LoVo (cell line): ENCODE measurements at places on chromosomes 2 and 18.

DNA sequence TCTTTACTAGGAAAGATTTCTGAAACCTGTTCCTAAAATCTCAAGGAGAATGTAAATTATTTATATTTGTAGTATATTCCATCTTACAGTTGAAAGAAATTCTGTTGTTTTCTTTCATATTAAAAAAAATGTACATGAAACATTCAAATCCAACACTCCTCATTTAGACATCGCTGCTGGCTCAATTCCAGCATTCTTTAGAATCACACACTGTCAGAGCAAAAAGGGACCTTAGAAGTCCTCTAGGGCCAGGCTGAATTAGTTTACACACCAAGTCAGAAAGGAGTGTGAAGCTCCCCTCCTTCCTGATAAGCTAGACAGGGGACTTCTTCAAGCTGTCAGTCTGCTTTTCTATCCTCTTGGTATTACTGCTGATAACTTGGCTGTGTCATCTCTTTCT, 158.6 kb upstream of the LTBP1 start:
- DNase-seq, result no peak

GRCh38 chr2:98771721-98772524, 41.0 kb upstream of the MGAT4A start:
- no peak for DNase-seq

DNA sequence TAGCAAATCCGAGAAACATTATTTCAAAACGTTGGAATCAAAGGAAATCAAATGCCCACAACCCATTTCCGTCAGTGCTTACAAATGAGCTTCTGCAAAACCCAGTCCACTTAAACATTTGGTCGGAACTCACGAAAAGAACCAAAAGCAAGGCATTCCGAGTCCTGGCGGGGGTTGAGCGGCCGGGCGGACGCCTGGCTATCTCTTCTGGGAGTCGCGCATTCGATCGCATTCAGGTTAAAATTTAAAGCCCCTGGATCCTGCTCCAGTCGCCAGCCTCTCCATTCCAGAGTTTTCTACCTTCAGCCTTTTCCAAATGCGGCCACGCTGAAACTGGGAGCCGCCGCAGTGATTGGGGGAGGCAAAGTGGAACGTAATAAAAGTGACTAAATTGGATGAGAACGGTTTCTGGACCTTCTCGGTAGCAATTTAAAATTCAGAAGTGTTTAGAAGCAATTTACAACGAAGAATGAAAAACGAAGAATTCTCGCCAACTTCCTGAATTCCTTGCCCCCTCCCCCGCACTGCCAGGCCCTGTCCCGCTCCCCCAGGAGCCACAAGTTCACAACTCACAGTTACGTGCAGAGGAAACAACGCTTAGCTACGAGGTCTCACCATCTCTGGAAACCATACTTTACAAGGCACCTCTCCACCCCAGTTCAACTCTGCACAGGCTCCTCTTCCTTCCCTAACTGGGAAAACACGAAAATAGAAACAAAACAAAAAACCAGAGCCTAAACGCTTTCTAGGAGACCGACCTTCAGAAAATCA, 1.7 kb upstream of the GATA6 start:
- no peak for DNase-seq

DNA sequence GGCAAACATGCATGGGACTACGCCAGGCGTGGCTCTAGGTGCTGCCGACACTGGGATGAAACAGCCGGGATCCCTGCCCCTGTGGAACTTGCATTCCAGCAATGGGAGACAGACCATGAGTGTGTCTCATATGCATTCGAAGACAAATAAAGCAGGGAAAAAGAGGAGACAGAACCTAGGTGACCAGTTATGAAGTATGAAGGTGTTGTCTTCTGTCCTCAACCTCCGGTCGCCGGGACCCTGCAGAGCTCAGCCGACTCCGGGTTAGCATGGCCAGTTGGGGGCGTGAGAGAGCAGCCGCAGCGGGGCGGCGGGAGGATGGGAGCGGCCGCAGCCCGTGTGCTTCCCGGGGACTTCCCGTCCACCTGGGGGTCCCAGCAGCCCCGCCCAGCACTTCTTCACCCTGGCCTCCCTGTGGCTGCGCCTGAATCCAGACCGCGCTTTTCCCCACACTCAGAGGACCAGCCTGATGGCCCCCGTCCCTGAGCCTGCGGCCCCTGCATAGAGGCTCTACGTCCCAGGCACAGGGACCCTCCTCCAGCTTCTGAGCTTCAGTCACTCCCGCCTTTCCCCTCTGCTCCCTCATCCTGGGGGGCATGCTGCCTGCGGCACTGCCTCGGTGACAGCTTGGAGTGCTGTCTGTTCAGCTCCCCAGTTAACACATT, 11.4 kb downstream of the ID2 start:
- DNase-seq, result peak; percentile 9

GRCh38 chr18:26456070-26456491, 92.3 kb downstream of the KCTD1 start:
- no peak for DNase-seq

GRCh38 chr2:110848071-110848470, 115.7 kb downstream of the ACOXL start:
- no peak for DNase-seq

GRCh38 chr2:100826494-100826893, 6.6 kb downstream of the NPAS2 start:
- DNase-seq, result no peak

GRCh38 chr2:196915507-196916189, 10.9 kb downstream of the PGAP1 start:
- DNase-seq, result no peak

DNA sequence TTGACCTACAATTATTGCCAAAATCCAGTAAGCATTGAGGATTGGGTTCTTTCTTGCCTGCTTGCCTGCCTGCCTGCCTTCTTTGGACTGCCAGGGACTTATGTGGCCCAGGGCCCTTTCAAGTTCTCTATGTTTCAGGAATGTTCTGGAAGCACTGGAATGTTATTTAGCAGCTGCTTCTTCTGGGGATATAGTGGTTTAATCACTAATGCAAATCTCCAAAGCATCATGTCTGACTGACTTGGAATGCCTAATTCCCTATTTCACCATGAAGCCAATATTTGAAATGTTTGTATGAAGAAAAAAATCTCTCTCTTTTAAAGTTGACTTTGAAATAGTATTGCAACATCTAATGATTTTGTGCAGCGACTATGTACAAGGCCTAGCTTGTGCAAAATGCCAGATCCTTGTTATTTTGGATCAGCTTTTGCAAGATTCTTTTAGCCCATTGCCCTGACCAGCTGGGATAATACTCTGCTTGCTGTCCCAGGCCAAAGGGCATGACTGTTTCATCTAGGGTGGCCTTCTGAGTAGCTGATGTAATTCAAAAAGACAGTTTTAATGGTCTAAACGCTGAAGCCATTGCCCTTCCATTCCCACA, 204.6 kb downstream of the RND3 start:
- DNase-seq, result no peak

GRCh38 chr2:128662051-128662471, 343.4 kb upstream of the HS6ST1 start:
- DNase-seq, result no peak

GRCh38 chr2:133819906-133820305, 251.6 kb upstream of the NCKAP5 start:
- DNase-seq, result no peak

GRCh38 chr18:44358402-44358801, 322.3 kb upstream of the SETBP1 start:
- DNase-seq, result no peak

GRCh38 chr2:32011485-32011960, 715 bp upstream of the MEMO1 start:
- DNase-seq, result no peak

DNA sequence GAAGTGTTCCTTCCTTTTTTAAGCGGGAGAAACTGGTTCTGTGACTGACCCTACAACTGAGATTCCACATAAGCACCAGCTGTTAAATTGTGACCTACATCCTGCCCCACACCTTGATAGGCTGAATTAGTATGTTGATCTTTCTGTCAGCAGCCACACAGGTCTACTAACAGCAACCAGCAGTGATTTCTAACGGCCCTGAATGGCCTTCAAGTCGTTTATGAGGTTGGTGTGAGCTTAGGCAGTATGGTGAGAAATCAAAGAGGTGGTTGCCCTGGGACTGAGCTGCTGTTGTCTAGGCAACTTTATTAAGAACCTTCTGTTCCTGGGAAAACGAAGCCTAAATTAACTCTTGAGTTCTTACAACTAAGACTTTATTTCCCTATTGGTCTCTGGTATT, 197.2 kb upstream of the FSHR start:
- no peak for DNase-seq

- peak; percentile 26 for DNase-seq
Observed at GRCh38 chr2:158969715-158970240, 1.3 kb downstream of the TANC1 start.
